ENCODE measurements at places on chromosomes 1 and 21. TPM values are rescaled to one million over a fixed set of nuclear protein-coding genes. Genes with fewer than 3 reads are reported as not detected.

KRTAP19-1 gene
- not detected for total RNA-seq

CACNA1S gene
- not detected for total RNA-seq

PRXL2B gene
- 50.8 TPM for total RNA-seq

CCDC27 gene
- total RNA-seq = not detected

C1QB gene
- not detected for total RNA-seq

RGS4 gene
- 1.2 TPM for total RNA-seq
